Mucosa of gallbladder (tissue), 1 donor: ENCODE measurements at places on chromosomes 6 and 20. TPM values are rescaled to one million over a fixed set of nuclear protein-coding genes. Genes with fewer than 3 reads are reported as not detected.

DNA sequence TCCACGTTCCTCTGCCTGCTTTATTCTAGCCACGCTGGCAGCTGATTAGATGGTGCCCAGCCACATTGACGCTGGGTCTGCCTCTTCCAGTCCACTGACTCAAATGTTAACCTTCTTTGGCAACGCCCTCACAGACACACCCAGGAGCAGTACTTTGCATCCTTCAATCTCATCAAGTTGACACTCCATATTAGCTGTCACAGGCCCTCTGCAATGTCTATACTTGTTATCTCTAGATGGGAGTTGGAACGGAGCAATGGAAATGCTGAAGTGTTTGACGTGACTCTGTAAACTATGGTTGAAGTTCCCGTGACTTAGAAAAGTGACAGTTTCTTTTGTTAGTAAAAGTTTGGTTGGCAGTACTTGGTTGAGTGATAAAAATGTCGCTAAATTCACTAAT, 291.0 kb downstream of the CDH4 start:
- DNase-seq = no peak

GRCh38 chr6:67889682-67889995, 745.4 kb upstream of the ADGRB3 start:
- no peak for DNase-seq

DNA sequence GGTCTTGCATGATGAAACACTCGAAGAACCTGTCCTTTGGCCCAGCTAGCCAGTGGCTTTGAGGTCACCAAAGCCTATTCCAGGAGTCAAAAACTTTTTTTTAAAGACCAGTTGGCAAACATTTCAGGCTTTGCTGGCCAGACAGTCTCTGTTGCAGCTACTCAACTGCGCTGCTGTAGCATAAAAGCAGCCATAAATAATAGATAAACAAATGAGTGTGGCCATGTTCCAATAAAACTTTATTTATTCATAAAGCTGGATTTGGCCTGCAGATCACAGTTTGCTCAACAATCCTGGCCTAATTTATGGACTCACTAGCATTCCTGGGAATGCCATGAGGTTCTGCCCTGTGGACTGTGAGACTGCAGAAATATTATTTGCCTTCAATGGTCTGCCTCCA, 68.8 kb upstream of the LTV1 start:
- DNase-seq = no peak

GRCh38 chr20:54343634-54344033, 131.8 kb upstream of the DOK5 start:
- DNase-seq = no peak

- DNase-seq = no peak
Measured at GRCh38 chr6:35220711-35221110, 7.0 kb downstream of the SCUBE3 start.

GRCh38 chr20:48787861-48788375, 39.9 kb downstream of the PREX1 start:
- no peak for DNase-seq

The EFCAB8 gene
- total RNA-seq = 0.20 TPM

The MOG gene
- not detected for total RNA-seq
